Cardiac muscle cell (in vitro differentiated cells and primary cell): ENCODE measurements at places on chromosomes 7 and 10.
A peak's percentile ranks its signal among the peaks of the same experiment; 100 is the strongest.

DNA sequence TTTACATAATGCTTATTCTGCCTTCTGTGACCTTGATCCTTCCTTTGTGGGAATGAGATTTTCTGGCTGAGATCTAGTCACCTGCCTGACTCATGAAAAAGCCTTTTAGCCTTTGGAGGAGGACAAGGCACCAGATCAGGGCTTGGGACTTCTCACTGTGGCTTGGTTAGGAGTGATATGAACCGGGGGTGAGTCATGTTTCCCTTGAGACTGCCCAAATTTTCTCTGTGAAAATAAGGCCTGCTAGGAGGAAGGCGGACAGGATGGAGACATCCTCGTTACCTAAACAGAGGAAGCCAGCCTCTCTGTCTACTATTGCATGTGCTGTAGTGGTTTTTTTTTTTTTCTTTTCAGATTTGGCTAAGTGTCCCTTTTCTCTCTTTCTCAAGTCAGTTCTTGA is 57.8 kb downstream of the EVX1 start:
- DNase-seq, result no peak

DNA sequence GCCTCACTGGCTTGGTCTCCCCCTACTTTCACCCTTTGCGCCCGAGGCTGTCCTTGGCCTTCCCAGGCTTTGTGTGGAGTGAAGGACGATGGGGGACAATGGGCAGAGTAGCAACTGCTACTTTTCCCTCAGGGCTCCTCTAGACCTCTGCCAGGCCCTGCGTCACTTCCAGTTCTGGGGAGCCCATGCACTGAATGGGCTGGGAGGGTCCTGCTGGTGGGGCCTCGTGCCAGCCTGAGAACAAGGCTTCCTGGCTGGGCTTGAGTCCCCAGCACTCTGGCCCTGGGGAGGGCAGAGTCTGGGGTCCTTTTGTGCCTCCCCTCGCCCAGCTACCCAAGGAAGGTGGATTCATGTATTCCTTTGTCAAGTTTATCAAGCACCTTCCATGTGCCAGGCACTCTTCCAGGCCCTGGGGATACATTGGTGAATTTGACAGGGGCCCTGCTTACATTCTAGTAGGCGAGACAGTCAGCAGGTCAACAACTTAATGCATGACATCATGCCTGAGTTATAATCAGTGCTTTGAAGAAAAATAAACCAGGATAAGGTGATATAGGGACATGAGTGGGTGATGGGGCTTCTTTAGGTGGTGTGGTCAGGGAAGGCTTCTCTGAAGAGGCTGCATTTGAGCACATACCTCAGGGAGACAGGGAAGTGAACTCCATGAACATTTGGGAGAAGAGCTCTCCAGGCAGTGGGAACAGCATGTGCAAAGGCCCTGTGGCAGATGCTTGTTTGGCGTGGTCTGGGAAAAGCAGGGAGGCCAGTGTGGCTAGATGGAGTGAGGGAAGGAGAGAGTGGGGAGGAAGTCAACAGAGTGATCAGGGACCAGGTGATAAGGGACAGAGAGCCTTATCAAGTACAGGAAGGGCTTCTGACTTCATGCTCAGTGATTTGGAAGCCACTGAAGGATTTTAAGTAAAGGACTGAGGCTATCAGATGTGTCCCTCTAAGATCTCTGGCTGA is 14.1 kb downstream of the ZMIZ1 start:
- no peak for DNase-seq

- DNase-seq, result no peak
Measured at GRCh38 chr7:42156291-42156865, 80.6 kb downstream of the GLI3 start.

- no peak for DNase-seq
Measured at GRCh38 chr7:96728139-96728538, 18.5 kb upstream of the SEM1 start.

DNA sequence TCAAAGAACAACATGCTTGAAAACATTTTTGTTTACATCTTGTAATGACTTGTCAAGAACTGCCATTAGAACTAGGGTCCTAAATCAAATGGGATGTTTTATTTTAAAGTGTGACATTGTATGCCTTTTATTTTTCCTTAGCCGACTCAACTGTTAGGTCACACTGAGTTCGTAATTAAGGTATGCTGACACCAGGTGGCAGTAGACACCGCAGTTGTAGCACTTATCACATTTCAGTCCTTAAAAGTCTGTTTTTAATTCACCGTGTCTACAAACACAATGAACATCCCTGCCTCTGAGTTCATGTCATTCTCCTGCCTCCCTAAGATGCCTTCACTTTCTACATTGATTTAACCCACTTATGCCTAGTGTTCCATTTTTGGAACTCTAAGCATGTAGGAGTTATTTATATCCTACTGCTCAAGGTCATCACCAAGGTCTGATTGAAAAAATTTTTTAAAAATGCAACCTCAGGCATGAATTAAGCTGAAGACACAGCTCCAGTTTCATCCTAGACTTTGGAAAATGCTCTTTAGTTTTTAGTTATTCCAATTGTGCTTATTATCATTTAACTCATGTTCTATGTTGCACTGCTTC is 186.1 kb downstream of the BMPER start:
- DNase-seq, result peak; percentile 51

DNA sequence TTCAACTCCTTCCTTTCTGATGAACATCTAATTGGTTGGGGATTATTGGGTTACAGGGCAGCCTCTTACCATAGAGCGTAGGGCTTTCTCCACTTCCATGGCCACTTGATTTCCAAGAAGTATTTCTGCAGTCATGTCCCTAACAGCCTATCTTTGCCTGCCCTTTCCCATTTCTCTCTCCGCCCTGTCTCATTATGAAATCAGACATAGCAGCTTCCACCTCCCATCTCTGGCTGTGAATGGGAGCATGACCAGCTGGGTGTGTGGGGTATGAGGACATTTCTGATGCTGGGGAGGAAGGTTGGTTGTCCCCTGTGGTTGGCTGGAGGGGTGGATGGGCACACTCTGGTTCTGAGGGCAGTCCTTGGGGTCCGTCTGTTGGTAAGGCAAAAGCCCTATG is 41.2 kb downstream of the ADCYAP1R1 start:
- no peak for DNase-seq

DNA sequence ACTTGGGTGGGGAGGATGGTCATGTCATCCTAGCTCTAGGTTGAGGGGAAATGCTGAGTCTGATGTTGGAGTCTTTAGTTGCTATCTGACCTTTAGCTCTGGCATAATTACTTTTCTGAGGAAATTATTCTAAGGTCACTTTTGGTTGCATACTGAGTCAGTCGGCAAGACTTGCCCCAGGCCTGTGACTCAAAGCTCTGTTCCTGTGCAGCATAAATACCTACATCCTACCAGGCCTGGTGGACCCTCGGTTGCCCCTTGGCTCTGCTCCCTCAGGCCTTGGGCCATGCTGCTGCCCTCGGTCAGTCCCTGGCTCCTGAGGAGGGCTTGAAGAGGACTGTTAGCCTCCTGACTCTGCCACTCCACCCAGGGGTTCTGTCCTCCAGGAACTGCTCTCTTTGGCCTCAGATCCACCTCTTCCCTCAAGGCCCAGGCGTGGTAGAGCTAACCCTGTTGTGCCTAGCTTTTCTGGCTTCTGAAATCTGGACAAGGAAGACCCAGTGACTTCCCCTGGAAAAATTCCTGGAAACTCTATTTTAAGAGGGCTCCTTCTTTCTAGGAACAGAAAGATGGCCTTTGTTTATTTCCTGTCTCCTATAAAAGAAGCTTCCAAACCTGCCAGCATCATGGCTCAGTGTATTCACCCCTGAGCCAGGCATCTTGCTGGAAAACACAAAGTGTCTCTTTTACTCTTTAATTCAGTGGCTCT is 71.2 kb downstream of the TMEM178B start:
- no peak for DNase-seq

- DNase-seq, result no peak
Measured at GRCh38 chr7:83921271-83921940, 272.5 kb upstream of the SEMA3E start.

GRCh38 chr10:734481-734880 is 45.0 kb upstream of the DIP2C start:
- DNase-seq, result no peak

GRCh38 chr10:43093423-43094076 is 16.7 kb downstream of the RET start:
- DNase-seq, result peak; percentile 55

GRCh38 chr10:21171936-21172541 is 274.9 kb upstream of the NEBL start:
- DNase-seq, result no peak
